Gastrocnemius medialis (tissue), 4 donors: ENCODE measurements at places on chromosomes 6 and 20. TPM values are rescaled to one million over a fixed set of nuclear protein-coding genes. Genes with fewer than 3 reads are reported as not detected.

GRCh38 chr20:11852811-11853210, 64.9 kb upstream of the BTBD3 start:
- no peak for DNase-seq

GRCh38 chr6:25623879-25624278, 28.1 kb upstream of the SCGN start:
- no peak for DNase-seq

GRCh38 chr20:48805286-48805685, 22.5 kb downstream of the PREX1 start:
- no peak for DNase-seq

DNA sequence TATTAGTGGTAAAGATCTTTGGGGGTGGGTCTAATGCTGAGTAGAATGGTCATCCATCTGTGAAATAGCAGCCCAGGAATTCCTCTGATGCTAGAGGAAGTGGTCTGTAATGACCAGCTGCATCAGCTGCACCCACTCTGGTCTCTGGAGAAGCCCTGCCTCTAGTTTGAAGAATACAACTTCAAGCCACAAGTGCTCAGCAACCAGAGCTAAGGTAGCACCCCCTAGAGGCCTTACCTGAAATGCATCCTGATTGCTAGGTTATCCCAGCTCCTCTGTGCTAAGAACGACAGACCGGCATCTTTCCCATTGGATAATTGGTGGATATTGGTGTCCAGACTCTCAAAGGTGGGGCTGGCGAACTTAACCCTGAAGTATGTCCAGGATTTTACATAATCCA, 58.2 kb downstream of the DNAH8 start:
- DNase-seq = no peak

DNA sequence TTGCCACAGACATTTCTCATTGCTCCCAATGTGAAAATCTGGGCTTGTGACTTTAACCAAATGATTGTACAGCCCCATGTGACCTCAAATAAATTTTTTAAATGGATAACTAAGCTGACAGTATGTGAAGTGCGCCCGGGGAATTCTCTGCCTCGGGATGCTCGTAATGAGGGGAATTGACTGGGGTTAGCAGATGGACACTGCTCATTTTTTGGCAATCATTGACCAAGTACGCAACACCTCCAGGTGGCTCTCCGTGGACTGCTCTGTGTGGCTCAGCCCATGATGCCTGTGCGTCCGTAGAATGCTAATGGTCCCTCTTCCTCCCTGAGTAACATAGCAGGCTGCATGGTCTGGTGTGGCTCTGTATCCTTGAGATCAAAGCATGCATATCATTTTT, 42.4 kb downstream of the FARS2 start:
- DNase-seq = no peak

DNA sequence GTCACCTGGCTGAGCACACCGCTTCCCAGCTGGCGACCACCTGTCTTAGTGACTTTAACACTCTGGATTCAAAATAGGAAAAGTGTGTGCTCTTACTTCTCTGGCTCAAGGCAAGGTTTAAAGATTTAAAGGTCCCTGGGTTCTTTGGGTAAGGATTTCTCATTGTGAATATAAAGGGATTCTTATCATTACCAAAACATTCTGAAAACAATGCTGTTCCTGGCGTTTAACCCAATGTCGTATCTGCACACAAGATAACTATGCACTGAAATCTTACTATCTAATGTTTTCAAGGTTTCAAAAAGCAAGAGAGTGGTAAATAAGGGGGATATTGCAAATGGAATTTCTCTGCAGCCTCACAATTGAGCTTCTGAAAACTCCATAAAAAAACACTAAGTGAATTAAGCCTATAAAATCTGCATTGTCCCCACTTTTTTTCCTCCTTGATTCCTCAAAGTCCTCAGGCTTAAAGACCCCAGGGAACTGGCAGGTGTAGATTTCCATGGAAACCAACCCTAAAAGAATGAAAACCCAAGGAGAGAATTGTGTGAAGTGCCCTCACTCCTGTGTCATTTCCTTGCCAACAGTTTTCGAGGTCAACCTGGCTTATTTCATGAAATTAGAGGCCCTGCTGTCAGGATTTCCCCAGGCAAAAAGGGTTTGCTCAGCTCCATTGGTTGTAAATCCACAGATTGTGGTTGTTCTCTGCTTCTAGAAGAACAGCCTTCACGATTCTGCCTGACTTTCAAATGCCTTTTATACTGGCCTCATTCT, 44.0 kb downstream of the BMP2 start:
- no peak for DNase-seq

DNA sequence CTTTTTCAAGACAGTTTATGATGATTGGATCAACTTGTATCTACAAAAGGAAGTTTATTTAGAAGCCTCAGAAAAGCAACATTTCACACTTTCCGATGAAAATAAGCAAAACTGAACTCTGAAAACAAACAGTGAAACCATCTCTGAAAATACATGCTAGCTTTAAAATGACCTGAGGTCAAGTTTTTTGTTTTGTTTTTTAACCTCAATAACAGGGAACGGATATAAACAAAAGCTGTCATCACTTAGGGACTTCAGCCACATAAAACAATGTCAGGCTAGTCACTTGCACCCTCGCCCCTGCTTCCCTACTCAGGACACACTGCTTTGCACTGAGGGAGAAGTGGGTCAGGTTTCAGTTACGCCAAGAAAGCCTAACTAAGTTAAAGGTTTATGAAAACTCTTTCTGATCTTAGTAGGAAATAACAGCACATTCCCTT, 11.6 kb downstream of the BACH2 start:
- DNase-seq = peak; percentile 31

DNA sequence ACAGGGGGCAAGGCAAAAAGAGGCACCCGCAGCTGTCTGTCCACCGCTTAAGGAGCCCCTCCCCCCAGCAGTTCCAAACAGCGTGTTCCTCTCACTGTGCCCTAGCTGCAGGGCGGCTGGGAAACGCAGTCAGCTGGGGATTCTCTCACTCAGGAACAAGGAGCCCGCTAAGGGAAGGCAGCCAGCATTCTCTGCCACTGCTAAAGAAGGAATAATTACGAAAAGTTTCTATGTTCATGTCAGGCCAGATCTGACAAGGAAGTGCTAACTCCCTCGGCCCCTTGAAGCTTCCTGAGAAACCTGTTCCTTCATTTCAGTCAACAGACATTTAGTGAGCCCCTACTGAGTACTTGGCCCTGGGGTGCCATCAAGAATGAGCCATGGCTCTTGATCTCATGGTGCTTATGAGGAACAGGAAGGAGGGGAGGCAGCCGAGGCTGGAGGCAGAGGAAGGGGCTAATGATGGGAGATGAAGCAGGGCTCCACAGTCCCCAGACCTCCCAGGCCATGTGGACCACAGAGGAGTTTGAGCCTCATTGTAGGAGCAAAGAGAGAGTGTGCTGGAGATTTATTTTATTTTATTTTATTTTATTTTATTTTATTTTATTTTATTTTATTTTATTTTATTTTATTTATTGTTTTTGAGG, 101.7 kb upstream of the PMEPA1 start:
- no peak for DNase-seq

C6orf15 gene
- not detected for total RNA-seq

BAG2 gene
- total RNA-seq = 15.7 TPM
